ENCODE measurements at places on chromosomes 13 and 19.

GRCh38 chr19:18422530-18423191 lies 3.5 kb downstream of the SSBP4 start:
- DNase-seq, result no peak

DNA sequence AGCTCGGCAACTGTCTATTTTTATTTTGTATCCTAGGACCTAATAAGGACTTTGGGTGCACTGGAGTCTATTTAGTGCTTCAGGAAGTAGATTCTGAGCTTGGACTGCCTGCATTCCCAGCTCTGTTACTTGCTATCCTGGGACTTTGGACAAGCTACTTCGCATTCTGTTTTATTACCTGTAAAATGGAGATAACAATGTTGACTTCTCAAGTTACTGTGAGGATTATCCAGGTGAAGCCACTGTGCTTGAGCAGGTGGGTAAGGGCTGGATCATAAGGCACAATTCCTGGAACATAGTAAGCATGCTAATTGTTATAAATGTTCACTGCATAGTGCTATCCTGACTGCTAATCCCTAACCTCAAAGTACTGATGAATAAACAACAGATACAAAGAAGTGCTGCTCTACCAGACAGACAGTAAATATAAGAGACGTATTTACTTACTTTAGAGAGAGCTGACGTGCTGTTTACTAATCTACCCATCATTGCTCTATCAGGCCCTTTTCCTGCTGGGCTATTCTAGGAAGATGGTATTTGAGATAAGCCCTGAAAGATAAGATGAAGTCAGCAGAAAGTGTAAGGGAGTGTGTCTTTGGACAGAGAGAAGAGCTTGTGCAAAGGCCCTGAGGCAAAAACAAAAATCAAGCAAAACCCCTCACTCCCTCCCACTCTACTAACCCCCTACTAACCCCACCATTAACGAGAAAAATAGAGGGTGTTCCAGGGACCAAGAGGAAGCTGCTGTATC lies 50.8 kb upstream of the FLT1 start:
- DNase-seq, result no peak

GRCh38 chr13:99624936-99625540 lies 123.8 kb downstream of the TM9SF2 start:
- DNase-seq, result no peak

DNA sequence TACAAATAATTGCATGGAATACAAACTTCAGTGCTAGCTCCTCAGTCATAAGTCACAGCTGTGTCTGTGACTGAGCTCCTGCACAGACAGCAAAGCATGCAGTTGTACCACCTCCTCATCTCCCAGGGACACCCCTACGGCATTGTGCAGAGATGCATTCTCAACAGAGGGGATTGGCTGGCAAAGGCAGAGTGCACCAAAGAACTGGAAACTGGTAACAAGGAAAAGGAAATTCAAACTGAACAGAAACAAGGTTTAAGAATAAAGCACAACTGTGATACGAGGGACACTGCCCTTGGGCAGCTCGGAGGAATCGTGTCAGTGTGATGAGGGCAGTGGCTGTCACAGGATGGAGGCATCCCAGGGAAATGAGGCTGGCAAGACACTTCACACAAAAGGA lies 126.1 kb upstream of the SOX1 start:
- no peak for DNase-seq

GRCh38 chr19:55189403-55189835 lies 9.3 kb upstream of the SYT5 start:
- DNase-seq, result no peak

GRCh38 chr19:46716672-46717033 lies 261 bp downstream of the PRKD2 start:
- no peak for DNase-seq

DNA sequence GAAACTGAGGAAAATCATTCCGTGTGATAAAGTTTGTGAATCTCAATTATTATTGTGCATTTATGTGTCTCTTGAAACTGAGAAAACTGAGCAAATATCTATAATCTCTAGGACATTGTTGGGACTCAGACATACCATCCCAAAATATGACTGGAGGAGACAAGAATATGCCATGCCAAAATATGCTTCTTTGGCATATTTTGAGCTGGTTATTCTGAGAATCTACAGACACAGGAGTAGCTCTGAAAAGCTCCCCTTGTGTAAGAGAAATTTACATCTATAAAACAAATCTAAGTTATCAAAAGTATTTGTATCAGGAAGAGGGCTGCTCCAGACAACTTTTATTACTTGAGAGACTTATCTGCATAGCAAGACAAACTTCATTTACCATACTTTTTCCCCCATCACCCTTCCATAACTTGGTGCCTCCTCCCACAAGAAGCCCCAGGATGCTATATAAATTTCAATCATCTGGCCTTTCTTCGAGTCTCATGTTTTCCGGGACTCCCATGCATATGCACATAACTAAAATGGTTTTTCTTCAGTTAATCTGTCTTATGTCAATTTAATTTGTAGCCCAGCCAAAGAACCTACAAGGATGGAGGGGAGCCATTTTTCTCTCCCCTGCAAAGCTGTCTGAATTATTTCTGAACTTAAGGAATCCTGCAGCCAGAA lies 28.6 kb upstream of the NDFIP2 start:
- no peak for DNase-seq

DNA sequence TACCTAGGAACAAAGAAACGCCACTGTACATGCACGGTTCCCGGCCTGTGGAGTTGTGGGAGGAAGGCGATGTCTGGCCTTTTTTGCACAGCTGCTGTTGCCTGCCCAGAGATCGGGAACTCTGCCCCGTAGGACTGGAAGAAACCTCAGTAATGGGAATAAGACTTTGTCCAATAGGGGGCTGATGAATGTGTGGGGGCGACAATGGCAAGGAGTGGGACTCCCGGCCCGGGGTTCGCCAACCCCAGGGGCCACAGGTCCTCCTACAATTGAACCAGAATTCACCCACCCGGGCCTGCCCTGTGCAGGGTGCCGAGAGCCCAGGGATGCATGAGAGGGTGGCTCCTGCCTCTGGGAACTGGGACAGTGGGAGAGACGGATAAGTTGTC lies 2.0 kb upstream of the CEBPA start:
- DNase-seq, result no peak

GRCh38 chr13:27631665-27632064 lies 10.0 kb downstream of the POLR1D start:
- DNase-seq, result no peak

DNA sequence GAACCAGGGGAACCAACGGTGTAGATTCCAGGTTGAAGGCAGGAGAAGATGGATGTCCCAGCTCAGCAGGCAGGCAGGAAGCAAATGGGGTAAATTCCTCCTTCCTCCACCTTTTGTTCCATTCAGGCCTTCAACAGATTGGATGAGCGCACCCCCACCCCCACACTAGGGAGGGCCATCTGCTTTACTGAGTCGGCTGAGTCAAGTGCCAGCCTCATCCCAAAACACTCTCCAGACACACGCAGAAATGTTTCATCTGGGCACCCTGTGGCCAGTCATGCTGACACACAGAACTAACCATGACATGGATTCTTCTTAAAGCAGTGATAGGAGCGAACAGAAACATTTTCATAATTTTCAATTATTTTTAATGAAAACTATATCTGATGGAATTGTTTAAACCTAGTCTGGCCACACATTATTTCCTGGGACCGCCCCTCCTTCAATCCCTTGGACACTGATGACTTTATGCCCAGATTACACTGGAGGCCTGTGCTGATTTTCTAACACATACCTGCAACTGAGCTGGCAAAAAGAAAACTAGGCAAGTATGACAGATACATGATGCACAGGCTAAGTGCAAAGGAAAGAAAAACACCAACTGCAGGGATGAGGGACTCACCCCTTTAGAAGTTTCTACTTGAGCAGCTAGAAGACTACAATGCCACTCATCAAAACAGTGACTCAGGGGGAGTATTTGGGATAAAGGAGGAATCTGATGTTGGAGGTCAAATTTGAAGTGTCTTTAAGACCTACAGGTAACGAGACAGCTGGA lies 154.2 kb downstream of the TNFRSF19 start:
- DNase-seq, result no peak

- DNase-seq, result no peak
These were observed 391 bp downstream of the KLF1 start for GRCh38 chr19:12886651-12886968.

DNA sequence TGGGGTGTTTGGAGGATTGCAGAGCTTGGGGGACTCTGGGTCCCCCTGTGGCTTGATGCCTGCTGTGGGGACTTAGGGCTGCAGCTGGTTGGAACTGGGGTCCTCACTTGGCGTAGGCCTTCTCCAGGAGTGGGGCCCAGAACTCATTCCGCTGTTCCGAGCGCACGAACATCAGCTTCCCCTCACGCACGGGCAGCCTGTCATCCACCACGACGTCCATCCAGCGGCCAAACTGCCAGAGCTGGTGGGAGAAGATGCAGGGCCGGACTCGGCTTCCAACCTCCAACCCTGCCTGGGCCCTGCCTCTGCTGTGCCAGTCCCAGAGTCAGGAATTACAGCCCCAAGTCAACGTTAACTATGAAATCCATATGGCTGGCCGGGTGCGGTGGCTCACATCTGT lies 2.6 kb downstream of the CAPN12 start:
- no peak for DNase-seq
